ENCODE measurements at places on chromosomes 5 and 9.

DNA sequence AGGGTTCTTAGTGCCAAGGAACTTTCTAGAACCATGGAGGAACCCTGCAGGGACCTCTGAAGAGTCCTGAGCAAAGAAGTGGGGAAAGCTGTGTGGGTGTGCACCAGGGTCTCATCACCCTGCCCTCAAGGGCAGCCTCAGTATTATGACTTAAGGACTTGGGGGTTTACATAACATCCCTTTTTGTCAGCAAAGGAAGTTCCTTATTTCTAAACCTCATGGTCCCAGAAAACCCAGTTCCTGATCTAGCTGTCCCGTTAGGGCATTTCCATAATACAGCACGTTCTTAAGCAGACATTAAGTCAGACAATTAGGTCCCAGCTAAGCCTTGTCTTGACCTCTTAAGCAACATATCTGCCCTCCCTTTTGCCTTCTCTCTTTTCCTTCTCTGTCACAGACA lies 57.3 kb downstream of the DAPK1 start:
- DNase-seq, result no peak

DNA sequence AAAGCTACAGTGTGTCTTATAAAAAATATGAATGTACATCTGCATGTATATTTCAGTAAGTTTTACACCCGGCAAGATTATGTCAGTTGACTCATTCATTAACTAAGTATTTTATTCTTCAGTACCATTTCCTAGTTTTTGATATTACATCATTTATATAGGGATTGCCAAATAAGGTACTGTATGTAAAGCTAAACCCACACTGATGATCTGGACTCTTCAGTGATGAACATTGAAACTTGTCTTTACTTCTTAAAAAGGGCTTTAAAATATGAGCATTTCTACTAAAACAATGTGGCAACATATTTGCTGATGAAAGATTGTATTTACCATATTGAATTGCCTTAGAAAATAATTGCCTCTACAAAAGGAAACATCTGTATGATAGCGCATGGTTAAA lies 151.8 kb upstream of the TLX3 start:
- no peak for DNase-seq

DNA sequence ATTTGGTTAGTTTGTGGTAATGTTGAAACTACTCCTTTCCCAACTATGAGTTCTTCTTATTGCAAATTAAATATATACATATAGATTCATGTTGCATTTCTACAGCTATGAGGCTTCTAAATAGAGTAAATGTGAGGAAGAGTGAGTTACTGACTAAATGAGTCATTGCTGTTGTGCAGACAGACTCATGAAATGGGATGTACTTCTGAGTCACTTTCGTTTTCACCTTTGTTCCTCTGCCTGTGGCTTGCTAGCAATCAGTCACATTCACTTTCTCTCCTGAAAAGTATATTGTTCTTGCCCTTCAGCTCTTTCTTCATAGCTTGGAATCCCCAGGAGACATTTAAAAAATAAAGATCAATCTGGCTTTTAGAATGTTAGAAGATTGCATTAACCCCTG lies 295.5 kb upstream of the SMC2 start:
- DNase-seq, result no peak

- DNase-seq, result no peak
These were observed 64.1 kb downstream of the SLCO4C1 start for GRCh38 chr5:102231693-102232619.

DNA sequence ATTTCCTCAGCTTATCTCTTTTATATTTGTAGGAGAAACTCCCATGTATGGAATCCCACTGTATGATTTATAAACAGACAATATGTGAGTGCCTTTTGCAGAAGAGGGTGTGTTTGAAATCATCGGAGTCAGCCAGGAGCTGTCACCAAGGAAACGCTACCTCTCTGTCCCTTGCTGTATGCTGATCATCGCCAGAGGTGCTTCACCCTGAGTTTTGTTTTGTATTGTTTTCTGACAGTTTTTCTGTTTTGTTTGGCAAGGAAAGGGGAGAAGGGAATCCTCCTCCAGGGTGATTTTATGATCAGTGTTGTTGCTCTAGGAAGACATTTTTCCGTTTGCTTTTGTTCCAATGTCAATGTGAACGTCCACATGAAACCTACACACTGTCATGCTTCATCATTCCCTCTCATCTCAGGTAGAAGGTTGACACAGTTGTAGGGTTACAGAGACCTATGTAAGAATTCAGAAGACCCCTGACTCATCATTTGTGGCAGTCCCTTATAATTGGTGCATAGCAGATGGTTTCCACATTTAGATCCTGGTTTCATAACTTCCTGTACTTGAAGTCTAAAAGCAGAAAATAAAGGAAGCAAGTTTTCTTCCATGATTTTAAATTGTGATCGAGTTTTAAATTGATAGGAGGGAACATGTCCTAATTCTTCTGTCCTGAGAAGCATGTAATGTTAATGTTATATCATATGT lies 18.0 kb upstream of the CTSL start:
- DNase-seq, result no peak

DNA sequence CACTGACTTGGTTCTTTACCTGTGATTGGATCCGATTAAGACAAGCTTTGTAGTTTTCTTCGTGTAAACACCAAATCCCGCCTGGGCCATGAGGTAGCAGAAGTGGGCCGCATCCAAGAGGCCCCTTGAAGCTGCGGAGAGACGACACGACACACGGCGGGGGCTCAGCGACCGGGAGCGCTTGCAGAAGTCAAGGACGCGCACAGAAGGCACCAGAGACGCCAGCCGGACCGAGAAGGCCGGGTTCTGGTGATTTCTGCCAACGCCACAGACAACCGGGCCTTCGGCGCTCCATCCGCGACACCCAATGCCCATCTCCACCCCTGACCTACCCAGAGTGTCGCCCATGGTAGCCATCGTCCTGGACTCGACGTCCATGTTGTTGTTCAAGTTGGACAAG lies 19.8 kb upstream of the INPP5E start:
- DNase-seq, result no peak

- peak; percentile 39 for DNase-seq
These were observed 132.6 kb downstream of the MRPL36 start for GRCh38 chr5:1666812-1667588.

GRCh38 chr5:106637275-106637674 lies 1033.5 kb downstream of the EFNA5 start:
- DNase-seq, result no peak

DNA sequence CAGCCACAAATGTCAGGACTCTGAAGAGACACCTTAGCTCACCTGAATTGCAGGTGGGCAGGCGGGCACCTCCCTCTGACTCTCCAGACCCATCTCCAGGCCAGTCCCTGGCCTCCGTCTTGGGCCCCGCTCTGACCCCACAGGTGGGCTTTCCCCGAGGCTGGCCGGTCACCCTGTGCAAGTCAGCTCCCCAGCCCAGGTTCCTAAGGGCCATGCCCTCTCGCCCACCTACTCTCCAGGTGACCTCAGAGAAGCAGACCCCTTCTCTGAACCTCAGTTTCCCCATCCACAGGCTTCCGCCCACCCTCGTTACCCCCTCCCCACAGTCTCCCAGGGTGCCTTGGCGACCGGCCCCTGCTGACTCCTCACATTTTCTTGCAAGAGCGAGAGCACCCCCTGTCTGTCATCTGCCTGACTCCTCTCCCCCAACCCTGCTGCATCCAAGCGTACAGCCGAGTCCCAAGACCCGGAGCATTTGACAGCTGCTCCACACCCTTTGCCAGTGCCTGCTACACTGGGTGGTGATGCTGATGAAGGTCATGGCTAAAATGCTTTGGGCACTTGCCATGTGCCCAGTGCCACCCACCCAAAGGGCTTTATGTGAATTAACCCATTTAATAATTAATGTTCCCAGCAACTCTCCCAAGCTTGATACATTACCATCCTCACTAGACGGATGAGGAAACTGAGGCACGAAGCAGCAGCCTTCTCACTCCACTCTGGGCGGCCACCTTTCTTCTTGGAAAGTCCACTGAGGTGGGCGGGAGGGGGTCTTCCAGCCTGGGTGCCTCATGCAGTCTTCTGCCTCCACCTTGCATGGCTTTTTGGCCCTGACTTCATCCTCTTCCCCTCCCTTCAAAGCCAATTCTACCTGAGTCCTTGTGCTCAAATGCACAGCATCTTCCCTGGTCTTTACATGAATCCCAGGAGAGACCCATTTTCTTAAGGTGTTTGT lies 51.1 kb upstream of the ORM1 start:
- DNase-seq, result no peak

GRCh38 chr5:154238776-154239481 lies 48.4 kb downstream of the GALNT10 start:
- no peak for DNase-seq

DNA sequence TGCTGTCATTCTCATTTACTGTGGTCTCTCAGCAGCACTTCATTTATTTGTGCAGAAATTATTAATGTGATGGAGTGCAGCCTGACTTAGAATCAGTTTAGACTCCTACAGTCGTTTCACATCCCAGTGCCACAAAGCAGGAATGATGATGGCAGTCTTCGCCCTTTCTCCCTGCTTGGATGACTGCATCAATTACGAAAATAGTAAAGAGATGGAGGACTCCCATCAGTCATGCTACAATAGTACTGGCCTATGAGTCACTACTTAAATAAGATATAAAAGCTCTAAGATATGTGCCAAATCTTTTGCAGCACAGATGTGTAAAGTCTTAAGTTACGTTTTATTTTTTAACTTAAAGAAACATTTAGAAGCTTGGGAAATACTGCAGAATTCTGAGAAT lies 263.9 kb downstream of the CHSY3 start:
- no peak for DNase-seq

DNA sequence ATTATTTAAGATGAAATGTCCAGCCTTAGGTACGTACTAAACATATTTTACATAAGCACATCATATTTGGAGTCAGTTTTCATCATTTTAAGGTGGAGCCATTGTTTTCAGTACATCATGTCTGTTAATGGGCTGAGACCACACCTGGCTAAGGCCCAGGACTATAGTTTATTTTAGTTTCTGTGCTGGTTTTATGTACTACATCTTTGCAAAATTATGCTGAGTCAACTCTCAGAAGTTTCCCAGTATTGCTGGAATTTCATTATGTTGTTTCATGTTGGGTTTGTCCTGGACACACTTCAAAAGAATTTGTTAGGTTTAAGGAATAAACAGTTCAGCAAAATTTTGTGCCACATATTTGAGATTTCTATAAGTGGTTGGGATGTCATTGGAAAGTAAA lies 171.2 kb downstream of the CCDC171 start:
- DNase-seq, result no peak

DNA sequence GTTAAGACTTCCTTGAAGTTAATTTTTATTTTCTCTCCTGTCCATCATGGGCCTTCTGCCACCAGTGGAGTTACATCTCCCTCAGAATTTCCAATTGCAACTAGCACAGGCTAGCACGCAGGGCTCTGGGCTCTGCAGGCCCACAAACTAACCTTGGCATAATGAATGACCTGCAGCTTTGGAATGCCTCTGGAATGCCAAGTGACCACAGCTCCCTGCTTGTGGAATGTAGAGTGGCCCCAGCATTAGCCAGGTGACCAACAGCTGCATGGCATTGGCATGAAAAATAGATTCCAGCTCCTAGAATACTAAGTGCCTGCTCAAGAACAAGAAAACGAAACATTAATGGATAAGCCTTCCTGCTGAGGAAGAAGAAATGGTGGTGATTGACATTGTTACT lies 726.1 kb downstream of the BRINP1 start:
- DNase-seq, result no peak

DNA sequence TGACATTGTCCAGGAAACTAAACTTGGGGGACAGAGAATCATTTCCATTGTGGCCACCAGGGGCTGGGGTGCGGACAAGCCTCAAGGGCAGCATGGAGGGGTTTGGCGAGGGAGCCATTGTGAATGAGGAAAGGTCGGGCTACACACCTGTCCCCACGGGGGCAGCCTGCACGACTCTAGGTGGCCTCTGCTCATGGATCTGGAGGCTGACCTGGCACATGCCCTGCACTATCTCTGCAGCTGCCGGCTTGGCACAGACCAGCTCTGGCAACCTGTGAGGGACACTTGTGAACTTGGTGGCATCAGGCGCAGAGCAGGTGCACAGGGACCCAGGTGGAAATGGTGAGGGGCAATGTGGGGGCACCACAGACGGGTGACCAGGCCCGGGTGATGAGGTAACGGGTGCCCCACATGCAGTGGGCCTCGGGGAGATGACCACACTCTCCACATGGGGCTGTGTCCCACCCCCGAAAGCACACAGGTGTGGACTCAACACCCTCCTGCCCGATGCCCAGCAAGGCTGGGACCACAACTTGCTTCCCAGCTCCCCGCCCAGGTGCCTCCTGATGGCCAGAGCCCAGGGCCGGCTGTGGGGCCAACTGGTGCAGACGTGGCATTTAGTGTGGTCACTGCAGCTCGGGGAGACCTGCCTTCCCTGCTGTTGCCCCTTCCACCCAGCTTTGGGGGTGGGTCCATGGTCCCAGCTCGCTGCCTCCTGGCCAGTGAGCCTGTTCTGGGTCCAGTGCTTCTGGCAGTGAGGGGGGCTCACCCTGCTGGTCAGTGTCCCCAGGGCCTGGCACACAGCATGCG lies 60.9 kb upstream of the UBAC1 start:
- no peak for DNase-seq

DNA sequence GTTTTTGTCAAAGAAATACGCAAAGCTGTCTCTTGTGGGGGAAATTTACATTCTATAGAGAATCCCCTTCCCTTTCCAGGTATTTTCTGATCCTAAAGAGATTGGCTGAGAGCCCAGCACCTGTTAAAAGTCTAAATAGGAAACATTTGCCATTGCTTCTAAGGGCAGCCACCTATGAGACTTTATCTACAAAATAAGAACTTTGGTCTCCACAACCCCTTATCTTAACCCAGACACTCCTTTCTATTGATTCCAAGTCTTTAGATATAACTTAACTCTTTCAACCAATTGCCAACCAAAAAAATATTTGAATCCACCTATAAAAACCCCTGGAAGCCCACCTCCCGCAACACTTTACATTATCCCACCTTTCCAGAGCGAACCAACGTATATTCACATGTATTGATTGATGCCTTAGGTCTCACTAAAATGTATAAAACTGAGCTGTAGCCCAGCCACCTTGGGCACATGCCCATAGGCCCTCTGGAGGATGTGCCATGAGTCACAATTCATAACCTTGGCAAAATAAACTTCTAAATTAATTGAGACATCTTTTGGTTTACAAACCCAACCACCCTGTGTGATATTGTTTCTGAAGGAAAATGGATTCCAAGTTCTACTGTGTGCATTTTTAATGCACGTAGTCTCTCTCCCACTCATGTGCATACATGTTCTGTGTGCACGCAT lies 211.4 kb downstream of the GAS1 start:
- no peak for DNase-seq

DNA sequence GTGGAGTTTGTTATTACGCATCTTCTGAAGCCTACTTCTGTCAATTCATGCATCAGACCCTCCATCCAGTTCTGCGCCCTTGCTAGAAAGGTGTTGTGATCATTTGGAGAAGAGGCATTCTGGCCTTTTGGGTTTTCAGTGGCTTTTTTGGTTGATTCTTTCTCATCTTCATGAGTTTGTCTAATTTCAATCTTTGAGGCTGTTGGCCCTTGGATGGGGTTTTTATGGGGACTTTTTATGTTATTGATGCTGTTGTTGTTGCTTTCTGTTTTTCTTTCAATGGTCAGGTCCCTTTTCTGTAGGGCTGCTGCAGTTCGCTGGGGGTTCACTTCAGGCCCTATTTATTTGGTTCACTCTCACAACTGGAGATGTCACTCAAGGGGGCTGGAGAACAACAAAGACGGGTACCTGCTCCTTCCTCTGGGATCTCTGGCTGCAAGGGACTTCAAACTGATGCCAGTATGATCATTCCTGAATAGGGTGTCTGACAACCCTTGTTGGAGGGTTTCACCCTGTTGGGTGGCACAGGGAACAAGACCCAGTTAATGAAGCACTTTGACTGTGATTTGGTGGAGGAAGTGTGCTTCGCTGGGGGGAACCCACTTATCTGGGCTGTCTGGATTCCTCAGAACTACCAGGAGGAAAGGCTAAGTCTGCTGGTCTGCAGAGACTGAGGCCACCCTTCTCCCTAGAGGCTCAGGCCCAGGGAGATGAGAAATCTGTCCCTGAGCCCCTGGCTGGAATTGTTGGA lies 226.7 kb upstream of the PTGER4 start:
- no peak for DNase-seq

All from stimulated activated CD8-positive, alpha-beta memory T cell treated with anti-CD3 and anti-CD28 coated beads, Interleukin-15, amount 100 ng/mL, for 48 hours (primary cell).